SK-N-SH treated with all-trans-retinoic acid at 6 μM for 48 hours (cell line): ENCODE measurements at places on chromosomes 7 and 10.

DNA sequence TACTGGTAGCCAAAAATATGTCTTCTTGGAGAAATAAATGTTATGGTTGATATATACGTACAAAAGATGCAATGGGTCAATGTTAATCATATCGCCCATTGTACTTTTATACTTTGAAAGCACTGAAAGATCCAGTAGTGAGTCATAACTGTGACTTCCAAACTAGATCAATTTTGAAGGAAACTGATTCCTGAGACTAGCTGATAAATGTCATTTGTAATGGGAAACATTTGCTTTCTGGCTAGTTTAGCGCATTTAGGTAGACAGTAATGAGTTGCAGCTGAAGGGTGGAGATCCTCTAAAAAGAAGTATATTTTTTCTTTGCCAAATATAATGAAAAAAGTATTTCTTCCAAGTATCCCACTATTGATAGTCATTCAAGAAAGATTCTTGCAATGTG lies 53.5 kb upstream of the ARHGAP21 start:
- ATAC-seq: peak; percentile 81

- ATAC-seq: peak; percentile 5
Measured at GRCh38 chr7:128360359-128360678, 1.2 kb downstream of the PRRT4 start.

- no peak for ATAC-seq
Measured at GRCh38 chr10:12334186-12334530, 15.2 kb upstream of the CAMK1D start.

DNA sequence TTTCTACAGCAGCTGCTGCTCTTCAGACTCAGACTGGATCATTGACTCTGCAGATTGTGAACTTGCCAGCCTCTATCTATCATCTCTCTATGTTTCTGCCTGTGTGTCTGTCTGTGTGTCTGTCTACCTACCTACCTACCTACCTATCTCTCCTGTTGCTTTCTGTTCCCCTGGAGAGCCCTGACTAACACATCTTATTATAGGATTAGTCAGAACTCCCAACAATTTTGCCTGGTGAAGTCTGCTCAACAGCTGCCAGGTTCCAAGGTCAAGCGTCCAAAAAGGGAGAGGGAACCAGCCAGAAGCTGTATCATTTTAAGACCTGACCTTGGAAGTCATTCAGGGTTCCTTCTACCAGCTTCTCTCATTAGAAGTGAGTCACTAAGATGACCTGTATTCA lies 579.0 kb upstream of the DPP6 start:
- no peak for ATAC-seq

- peak; percentile 70 for ATAC-seq
Measured at GRCh38 chr10:97463363-97464132, 17.6 kb downstream of the ZDHHC16 start.

DNA sequence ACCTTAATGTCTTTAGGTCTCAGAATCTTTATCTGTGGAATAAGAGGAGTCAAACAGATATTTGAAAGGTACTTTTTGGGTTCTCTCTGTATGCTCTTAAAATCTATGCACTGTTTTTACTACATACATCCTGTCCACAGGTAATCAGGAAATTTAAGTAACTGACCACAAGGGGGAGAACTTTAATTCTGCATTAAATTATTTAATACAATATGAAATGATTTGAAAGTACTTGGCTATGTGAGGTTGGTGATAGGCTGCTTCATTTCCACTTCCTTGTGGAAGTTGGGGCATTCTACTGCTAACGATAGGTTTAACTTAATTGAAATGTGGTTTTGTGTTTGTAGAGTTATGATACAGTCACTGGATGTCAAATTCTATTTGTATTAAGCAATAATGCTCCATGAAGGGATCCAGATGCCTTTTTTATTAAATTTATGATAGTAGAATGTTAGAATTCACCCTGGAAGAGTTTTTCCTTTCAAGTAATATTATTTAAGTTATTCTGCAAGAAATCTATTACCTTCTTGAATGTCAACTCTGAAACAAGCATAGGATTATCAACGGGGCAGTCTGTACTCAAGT lies 6.0 kb downstream of the TEX47 start:
- ATAC-seq: peak; percentile 82

DNA sequence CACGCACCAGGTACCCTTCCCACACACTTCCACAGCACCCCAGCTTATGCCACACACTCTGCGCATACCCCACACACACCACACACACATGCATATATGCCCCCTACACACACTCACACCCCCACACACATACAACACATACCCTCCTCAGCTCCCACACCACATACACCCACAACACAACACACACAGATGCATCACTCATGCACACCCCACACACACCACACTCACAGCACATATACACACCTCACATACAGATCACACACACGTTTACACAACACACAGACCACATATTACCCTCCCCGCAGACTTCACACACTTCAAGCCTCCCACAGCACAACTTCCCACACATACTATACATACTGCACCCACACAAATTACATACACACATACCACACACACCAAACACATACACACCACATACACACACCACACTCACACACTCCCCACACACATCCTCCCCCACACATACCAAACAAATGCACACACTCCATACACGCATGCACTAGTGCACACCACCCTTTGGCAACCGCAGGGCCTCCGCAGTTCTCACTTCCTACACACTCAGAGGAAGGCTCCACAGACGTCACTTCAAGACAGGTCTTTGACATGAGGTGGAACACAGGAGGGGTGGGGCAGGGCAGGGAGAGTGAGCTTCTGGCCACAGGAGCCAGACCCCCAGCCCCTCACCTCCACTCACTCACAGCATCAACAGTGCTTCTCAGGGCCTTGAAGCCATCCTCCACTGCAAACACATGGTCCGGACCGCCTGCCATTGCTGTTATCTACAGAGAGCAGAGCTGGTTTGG lies 18.5 kb upstream of the ANTXRL start:
- no peak for ATAC-seq

DNA sequence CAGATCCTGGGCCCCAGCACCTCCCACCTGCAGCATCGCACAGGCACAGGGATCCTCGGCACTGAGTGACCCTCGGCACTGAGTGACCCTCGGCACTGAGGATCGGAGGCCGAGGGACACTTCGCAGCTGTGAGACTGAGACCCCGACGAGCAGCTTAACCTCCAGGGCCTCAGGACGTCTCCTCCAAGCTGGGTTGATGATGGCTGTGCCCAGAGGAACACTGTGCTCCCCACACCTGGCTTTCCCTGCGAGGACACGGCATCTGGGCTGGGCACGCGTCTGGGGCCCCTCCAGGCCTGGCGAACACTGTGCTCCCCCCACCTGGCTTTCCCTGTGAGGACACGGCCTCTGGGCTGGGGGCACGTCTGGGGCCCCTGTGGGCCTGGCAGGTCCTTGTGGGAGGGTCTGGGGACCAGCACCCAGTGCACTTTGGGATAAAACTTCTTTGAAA lies 158.3 kb upstream of the PPP2R2D start:
- ATAC-seq: no peak

DNA sequence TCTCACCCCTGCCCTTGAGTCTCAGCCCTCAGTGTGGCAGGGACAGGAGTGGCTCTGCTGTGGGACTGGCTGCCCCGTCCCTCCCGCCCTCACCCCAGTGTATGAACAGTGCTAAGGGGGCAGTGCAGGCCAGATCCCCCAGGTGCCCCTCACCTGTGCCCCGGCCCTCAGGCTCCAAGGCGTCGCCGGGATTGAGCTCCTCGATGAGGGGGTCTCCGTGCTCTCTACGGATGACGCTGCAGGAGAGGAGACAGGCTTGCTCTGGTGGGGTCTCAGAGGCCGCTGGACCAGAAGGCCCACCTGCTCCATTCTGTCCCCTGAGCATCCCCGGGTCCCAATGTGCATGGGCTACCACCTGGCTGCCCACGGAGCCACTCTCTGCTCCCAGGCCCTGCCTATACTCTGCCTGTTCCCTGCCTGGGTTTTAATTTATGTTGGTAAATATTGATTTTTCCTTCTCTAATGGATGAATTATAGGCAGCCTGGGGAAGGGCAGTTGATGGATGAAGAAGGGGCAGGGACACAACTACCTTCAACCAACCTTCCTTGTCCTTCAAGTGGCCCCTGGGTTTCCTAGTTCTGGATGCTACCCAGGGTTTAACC lies 47.2 kb downstream of the GOLGA7B start:
- ATAC-seq: no peak
